ENCODE measurements at places on chromosomes 13 and 19. TPM values are rescaled to one million over a fixed set of nuclear protein-coding genes. Genes with fewer than 3 reads are reported as not detected.

The FFAR1 gene
- 5.1 TPM for total RNA-seq

The PTGIR gene
- 13.4 TPM for total RNA-seq

The GPR183 gene
- 84.5 TPM for total RNA-seq

The OR10H1 gene
- 0.05 TPM for total RNA-seq

The FXYD3 gene
- not detected for total RNA-seq

The STK24 gene
- 84.8 TPM for total RNA-seq

The PSPN gene
- 2.4 TPM for total RNA-seq

DNA sequence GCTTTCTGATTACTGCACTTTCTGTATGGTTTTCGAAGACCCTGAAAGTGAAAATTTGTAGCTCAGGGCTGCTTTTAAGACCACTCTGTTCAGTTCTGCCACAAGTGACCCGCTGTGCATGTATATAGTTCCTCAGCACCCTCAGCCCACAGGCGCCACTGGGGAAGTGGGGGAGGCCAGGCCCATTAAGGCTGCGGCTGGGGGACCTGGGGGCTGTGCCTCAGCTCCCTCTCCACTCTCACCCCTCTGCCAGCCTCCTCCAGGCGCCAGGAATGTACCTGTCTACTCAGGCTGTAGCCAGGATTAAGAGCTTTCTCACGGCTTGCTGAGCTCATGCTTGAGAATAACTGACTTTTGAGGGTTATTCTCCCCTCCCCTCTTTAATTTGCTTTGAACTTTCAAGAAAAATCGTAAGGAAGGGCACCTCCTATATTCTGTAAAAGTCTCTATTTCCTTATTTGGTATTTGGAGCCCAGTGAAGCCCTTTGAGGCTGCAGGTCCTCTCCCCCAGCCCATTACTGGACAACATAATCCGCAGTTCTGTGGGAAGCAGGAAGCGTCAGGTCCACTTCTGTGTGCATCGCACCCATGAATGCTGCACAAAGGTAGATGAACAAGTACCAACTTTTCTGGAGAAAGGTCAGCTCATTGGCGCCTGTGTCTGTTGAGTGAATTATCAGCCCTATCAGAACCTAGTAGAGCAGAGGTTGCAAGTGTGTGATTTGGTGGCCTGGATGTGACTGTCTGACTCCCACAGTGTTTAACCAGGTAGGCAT is 29.6 kb downstream of the GJA3 start:
- no peak for DNase-seq

GRCh38 chr13:51861723-51862300 is at the start of gene CCDC70:
Gene CCDC70, plus strand, starts transcription at chr13:51861969. Its CDS starts 3,443 bp downstream, at chr13:51865412.
- no peak for DNase-seq

DNA sequence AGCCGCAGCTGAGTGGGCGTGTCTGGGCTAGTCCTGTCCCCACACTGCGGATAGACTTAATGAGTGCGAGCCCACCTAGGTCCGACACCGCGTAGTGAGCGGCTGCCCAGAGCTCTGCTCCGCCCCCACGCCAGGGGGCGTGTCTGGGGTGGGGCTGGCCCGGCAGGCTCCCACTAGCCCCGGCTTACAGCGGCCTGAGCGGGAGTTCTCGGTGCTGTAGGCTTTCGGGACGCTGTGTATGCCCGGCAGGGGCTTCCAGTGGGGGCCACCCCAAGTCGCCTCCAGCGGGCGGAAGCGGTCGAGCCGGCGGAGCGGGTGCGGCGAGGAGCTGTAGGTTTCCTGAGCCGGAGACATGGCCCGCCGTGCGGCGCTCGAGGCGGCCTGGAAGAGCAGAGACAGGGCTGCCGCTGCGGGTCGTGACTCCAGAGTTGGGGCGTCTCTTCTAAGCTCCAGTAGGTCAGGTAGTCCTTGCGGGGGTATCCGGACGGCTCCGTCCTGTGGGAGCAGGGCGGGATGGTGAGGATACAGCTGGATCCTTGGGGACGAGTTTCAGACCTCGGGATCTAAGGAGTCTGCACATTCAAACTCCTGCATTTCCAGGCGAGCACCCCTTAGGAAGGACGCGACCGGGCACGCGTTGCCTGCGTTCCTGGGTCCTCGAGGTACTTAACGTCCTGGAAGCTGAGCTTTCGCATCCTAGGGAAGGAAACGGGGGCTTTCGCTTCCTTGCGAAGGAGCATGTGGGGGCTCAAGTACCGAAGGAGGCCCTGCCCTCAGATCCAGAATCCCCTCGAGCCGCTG is 1.2 kb downstream of the CGB7 start:
- DNase-seq, result peak; percentile 72

GRCh38 chr19:12495002-12495802 is 10.6 kb upstream of the ZNF709 start:
- peak; percentile 82 for DNase-seq

DNA sequence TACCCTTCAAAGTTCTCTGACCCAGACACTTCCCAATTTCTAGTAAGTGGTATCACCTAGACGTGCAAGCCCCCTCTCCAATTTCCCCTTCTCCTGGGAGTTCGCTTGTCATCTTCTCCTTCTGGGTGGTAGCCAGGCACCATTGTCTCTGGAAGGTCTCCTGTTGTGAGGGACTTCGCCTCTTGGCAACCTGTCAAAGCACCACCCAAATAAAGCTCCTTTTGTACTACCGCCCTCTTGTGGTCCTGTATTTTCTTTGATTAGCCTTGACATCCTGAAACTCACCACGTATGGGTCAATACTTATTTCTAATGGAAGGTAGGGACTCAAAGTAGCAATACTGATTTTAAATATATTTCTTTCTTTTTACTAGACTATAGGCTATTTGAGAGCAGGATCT is 8.2 kb downstream of the GPC5 start:
- DNase-seq, result no peak

- DNase-seq, result no peak
These were observed 3.0 kb downstream of the SLC15A1 start for GRCh38 chr13:98749501-98749900.

DNA sequence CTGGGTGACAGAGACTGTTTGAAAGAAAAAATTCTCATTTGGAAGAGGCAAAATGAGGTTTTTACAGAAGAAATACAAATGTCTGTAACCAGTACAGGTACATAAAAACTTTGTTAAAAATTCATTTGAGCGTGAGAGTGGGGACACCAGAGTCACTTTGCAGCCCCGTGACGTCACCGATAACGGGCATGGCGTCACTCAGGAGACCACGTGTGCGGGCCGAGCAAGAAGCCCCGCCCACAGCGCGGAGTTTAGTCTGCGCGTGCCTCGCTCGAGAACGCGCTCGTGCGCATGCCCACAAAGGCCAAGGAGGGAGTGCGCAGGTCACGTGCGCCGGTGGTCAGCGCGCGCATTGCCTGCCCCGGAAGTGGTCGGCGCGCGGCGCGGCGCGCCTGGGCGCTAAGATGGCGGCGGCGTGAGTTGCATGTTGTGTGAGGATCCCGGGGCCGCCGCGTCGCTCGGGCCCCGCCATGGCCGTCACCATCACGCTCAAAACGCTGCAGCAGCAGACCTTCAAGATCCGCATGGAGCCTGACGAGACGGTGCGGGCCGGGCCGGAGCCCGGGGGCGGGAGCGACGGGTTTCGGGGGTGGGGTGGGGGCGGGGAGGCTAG is at the start of gene RAD23A:
TSS of gene RAD23A (plus strand) at position 384 of the 613 bp plus-strand sequence. CDS start at position 471, 87 bp downstream.
- DNase-seq, result peak; percentile 99

DNA sequence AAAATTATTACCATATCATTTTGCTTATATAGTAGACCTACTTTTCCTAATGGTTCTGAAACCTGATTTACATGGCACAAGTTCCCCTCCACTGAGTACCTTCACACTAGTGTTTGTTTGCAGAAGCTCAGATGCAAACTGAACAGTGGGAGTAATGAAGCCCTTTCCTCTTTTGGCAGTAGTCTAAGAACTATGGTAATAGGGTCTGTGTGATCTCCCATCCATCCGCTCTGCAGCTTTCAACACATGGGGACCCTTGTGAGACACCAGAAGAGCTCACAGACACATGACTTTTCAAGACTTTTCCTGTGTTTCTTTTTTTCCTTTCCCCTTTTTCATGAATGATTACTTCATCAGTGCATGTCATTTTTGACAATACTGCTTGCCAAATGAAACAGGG is 336.0 kb downstream of the ATP8A2 start:
- no peak for DNase-seq

DNA sequence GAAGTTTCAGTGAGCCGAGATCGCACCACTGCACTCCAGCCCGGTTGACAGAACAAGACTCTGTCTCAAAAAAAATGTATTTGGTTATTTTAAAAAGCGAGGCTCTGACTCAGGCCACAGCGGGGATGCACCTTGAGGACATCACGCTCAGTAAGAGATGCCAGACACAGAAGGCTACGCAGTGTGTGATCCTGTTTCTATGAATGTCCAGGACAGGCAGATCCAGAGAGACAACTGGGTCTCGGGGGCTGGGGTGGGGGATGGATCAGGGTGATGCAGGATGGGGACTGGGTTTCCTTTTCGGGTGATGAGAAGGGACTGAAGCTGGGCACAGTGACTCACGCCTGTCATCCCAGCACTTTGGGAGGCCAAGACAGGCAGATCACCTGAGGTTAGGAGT is 5.4 kb downstream of the MED16 start:
- DNase-seq, result no peak

- DNase-seq, result no peak
These were observed 6.4 kb downstream of the AXL start for GRCh38 chr19:41225238-41226052.

DNA sequence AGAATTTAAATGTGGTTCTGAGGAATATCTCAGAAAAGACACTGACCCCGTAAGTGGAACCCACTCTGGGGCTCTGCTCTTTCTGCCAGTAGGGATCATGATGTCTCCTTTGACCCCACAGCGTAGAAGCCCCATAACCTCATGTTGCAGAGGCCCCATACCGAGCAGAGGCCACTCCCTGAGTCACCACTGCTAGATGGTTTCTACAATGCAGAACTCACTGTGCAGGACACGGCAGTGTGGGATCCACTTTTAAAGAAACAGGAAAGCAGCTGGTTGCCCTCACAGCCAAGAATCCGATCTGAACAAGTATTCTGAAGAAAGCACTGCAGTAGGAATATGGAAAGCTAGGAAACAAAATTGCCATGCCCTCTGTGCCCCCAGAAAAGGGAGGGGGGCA is 4.2 kb downstream of the SLC7A1 start:
- DNase-seq, result no peak

DNA sequence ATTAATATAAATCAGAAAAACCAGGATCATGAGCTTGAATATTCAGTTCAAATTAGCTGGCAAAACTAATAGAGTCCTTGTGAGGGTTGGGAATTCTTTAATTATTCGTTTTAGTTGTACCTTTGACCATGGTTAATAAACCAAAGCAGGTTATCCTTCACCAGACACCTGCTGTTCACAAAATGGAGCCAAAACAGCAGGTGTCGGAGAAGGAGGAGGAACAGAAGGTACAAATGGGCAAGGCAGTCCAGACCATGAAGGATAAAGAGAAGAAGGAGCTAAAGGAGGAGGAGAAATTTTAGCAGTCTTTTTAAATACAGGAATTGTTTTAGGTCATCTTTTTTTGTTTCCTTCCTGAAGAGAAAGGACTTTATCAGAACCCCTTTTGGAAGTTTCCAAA is 106.1 kb downstream of the NHLRC3 start:
- DNase-seq, result no peak

- DNase-seq, result no peak
These were observed 58.4 kb upstream of the C13orf46 start for GRCh38 chr13:114032126-114032799.

- no peak for DNase-seq
These were observed 365.1 kb downstream of the DNAJC15 start for GRCh38 chr13:43388282-43389034.

DNA sequence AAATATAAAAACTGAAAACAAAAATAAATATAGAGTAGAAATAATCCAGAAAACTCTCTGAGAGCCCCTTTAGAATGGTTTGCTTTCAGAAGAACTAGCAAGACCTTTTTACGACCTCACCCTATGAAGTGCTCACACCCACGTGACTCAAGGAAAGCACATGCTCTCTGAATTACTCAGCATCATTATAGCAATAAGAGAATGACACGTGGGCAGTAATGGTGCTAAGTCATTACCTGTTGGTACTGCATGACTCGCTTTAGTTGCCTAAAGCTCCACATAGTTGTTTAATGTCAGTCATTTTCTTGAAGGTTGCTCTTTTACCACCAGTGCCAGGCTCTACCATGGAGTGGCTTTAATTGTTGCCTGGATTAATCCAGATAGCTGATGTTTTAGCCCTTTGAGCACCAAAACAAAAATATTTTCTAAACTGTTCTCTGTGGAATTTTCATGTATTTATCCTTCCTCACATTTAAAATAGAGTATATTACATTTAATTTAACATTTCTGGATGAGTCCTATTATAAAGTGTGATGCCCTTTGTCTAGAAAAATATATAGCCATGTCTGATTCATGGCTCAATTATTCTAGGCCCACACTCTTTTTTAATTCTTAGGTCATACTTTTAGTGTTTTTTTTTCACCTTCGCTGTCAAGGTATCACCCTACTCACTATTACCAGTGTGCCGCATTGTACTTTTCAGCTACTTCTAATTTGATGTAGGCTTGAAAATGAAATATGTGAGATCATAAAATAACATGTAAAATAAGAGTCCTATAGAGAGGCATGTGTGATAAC is 56.8 kb downstream of the THSD1 start:
- no peak for DNase-seq

GRCh38 chr13:89584058-89584620 is 1763.3 kb upstream of the MIR17HG start:
- no peak for DNase-seq

- no peak for DNase-seq
These were observed 1.7 kb upstream of the SBK3 start for GRCh38 chr19:55546822-55547614.

- DNase-seq, result no peak
These were observed 1129.3 kb downstream of the SLITRK5 start for GRCh38 chr13:88800505-88800904.

GRCh38 chr19:10828981-10829821 is 6.8 kb downstream of the TMED1 start:
- DNase-seq, result no peak

DNA sequence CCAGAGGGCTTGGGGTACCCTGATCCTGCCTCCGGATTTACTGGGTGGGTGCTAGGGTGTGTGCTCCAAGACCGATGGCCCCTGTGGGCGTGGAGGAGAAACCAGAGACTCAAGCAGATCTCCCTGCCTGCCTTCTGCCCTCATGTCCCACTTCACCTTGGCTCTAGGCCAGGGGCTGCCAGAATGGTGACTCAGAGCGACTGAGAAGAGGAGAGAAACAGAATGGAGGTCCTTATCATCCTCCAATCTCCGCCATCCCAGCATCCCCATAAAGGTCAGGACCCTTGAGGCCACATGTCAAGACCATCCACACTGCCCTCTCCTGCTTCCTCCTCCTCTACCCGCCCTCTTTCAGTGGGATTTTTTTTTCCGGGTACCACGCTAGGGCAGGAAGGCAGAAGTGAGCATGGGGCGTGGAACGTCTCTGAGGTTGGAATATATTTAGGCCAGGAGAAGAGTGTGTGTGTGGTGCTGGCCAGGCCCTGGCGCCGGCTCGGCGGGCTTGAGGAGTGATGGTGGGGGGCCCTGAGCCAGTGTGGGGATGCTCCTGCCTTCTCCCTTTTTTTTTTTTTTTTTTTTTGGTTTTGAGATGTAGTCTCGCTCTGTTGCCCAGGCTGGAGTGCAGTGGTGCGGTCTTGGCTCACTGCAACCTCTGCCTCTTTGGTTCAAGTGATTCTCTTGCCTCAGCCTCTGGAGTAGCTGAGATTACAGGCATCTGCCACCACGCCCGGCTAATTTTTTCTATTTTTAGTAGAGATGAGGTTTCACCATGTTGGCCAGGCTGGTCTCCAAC is 22.3 kb downstream of the IER2 start:
- no peak for DNase-seq
